ENCODE measurements at places on chromosomes 2 and 18.

GRCh38 chr2:121776361-121776760 lies 20.9 kb downstream of the TSN start:
- no peak for DNase-seq

- DNase-seq, result no peak
Measured at GRCh38 chr2:134078354-134078753, 175.5 kb upstream of the MGAT5 start.

DNA sequence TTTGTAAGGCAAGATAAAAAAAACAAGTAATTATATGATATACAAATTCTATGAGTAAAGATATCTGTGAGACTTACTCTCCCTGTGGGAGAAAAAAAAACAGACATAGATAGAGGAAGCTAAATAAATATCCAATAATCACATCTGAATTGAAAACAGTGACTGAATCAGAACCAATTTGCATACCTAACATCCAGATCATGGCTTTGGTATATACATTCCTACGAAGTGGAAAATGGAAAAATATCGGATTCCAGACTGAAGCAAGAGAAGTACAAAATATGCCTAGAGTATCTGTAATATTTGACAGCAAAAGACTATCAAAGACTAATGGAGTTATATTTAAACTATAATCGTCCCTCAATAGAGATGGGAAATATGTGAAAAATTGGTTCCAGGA lies 1108.1 kb upstream of the CHAC2 start:
- DNase-seq, result no peak

GRCh38 chr2:28395334-28396061 lies 2.8 kb downstream of the FOSL2 start:
- no peak for DNase-seq

GRCh38 chr2:120739438-120740090 lies 3.9 kb downstream of the GLI2 start:
- DNase-seq, result no peak

DNA sequence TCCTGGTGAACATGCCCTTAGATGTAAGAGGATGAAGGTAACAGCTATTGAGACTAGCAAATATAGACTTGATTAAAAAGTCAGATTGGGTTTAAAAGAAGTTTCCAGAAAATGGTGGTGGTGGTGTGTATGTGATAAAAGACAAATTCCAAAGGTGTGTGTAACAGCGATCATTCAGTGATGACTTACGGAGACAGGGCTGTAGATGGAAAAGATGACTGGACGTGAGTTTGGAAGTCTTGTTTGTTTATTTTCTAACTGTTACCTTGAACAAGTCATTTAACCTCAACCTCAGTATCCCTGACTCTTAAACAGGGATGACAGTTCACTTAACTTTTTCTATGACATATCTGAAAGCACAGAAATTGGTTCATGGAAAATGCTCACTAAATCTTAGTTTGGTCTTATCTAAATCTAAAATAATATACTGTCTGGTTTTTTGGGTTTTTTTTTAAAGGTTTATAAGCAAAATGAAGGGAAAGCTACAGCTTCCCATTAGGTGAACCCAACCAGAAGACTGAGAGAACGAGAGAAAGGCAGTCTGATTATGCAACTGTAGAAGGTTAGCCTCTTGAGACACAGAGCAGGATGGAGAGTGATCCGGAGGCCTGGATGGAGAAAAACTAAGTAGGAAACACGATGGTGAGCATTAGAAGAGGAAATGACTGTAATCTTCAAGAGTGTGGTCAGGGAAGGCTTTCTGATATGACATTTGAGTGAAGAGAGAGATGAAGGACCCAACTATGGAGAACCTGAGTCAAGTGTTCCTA lies 71.9 kb downstream of the TCF4 start:
- no peak for DNase-seq

DNA sequence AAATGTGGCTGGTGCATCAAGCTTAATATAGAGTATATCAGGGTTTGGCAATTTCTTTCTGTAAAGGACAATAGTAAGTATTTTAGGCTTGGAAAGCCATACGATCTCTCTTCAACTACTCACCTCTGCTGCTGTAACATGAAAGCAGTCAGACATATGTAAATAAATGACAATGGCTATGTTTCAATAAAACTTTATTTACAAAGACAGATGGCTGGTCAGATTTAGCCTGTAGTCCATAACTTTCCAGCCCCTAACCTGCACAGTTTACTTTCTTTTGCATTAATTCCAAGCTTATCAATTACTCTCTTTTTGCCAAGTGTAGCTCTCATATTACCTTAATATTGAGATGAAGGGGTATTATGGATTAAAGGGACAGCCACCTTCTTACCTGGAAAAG lies 83.1 kb downstream of the LRATD1 start:
- no peak for DNase-seq

DNA sequence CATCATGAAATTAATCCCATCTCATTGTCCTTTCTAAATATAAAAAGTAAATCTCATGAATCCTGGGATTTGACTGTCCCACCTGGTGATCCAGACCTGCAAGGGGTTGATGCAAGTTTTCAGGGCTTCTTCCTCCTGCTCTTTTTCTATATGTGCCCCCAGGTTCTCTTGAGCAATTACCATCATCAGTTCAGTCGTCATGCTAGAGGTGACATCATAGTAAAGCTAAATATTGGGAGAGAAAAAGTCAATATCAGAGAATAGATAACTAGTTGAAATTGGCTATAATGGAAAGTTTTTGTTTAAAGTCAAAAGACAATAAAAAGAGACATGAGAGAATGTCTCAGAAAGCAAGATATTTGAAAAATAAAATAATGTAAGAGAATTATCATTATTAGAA lies 8.3 kb downstream of the MDH1B start:
- DNase-seq, result no peak

DNA sequence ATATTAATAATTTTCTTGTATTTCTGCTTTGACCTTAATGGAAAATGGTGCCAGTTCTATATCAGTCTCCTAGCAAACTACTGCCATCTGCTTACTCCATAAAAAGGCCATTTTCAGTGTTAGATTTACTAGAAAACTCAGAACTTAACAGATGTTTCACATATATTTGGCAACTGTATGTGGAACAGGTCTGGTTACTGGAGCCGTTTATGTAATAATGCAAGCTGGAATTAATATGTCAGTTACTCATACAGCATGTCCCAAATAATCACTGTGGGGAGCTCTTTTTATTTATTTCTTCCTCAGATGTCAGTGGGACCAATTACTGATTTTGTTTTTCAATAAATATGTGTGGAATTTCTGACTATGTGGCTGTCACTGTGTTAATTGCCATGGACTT lies 1247.6 kb downstream of the CNTNAP5 start:
- no peak for DNase-seq

DNA sequence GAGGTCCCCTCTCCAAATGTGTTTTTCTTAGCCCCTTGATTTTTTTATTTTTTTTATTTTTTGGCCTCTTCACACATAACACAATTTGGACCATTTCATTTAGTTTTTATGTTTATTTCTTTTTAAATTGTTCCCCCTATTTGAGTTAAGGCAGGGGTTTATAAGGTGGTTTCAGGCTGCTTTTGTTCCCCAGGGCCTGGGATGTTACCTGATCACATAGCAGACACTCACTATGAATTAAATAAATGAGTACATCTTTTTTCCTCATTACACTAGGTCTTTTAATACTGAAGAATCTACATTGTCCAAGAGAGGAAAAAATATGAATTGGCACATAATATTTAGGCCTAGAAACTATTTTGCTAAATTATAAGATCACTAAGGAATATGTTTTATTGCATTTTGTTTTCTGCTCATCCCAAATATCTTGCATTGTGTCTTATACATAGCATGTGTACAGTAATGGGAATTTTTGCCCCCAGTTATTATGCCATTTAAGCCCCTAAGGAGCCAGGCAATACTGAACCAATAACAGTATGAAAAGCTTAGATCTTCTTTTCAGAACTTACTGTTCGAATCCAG lies 112.4 kb upstream of the MAPRE2 start:
- DNase-seq, result no peak

DNA sequence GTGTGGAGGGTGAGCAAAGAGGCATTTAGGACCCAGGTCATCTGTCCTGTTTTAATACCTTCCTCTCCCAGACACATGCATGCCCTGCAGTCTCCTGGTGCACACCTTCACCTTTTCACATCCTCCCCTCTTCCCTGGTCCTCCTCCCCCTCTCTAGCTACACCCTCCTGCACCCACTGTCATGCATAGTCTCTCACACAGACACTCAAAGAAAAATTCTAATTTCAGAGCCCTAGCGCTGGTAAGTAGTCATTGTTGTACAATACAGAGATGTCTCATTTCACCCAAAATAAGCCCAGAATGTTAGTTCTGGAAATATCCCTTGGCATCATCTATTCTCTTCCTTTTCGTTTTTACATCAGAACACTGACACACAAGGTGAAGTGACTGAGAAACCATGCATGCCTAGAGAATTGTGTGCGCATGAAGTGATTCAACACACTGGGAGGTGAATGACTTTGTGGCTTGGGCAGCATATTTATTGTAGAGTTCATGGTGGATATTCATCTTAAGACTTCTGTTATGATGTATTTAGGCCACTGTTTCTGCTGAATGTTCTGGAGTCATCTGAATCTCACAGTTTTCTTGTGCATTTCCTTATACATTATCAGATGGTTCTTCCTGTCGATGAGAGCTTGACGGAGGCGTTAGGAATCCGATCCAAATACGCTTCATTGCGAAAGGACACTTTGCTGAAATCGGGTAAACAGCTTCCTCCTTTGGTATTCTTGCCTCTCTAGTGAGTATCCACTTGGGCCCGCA lies 69.9 kb downstream of the COA5 start:
- DNase-seq, result no peak

- DNase-seq, result no peak
Measured at GRCh38 chr2:237645261-237645660, 17.9 kb downstream of the LRRFIP1 start.

GRCh38 chr2:233811732-233812131 lies 33.6 kb downstream of the MROH2A start:
- DNase-seq, result no peak

DNA sequence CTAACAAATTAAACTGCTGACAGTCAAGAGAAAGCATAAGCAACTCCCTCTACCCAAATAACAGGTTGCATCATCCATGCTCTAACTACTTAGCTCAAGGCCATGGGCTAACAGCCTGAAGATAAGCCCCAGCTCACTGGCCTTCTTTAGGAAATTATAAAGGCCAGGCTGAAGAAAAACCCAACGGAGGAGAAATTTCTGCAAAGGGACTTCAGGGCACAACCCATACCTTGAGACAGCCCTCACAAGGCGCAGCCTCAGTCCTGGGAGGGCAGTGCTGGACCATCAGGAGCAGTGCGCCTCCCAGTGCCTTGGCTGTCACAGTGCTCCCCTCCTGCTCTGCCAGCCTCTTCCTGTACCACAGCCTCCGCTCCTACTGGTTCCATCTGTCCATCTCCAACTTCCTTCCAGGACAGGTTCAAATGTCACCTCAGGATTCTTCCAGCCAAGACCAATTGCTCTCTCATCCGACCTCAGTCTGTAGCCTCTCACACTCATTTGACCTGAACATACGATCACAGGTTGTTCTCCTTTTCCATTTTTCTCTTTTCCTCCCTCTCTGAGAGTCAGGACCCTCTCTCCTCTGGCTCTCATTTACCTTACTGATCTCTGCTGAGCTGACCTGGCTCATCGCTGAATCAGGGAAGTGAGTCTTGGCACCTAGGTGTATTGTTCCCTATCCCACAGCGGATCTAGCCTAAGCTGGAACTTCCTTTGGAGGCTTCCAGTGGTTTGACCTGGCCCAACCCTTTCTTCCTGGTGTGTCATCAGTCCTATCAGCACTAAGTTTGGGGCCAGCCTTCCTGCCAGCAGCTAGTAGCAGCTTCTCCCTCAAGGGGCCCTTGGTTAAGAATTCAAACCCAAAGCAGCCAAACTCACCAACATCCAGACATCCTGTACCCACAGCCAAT lies 1.9 kb downstream of the MCFD2 start:
- no peak for DNase-seq

DNA sequence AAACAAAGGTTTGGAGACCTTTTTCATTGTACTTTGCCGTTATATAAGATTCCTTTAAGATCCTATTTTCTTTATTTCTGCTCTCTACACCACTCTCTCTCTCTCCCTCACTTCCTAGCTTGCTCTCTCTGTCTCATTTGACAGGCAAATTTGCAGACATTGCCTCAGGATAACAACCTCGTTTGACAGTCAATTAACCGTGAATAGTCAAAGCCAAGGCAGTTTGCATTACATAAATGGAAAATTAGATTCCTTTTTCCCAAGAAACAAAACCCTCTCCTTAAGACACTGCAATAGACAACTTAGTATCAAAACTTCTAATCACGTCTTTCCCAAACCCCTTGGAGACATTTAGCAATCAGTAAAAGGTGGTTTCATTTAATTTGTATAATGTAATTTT lies 7.4 kb downstream of the SKOR2 start:
- no peak for DNase-seq

DNA sequence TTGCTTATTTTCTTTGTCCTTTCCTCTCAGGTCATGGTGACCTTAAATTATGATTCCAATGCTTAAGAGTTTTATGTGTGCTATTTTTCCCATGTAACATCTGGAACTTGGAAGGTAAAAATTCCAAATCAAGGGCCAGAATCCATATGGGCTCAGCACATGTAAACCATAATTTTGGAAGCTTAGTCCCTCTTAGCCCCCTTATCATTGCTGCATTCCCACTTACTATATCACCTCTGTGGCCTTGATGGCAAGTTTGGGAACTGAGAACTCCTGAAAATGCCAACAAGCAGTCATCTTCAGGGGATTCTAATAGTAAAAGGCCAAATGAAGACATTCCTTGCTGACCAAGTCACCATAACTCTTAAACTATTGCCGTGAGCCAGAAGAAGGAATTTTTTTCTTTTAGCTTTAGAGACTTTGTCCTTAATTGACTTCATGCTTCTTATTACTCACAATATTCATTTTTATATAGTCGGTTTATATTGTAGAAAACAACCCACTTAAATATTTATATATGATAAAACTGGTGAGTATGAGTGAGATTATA lies 251.4 kb downstream of the SLC8A1 start:
- DNase-seq, result no peak

DNA sequence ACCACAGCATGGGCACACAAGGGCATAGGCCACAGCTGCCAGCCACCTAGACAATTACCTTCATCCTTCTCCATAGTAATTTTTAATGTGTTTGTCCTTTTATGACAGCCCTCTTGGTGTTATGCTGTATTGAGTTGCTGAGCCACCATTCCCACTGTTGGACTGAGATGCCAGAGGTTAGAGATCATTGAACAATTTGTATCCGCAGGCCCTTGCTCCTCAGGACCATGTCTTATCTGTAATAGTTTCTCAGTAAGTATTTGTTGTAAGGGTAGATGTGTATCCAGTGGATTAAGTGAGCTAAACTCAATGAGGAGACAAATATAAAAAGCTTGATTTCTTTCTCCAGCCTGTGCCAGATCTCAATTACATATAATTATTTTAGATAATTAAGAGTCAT lies 832.8 kb upstream of the ID2 start:
- DNase-seq, result no peak

GRCh38 chr18:39188278-39188677 lies 1622.7 kb upstream of the CELF4 start:
- DNase-seq, result no peak

- DNase-seq, result no peak
Measured at GRCh38 chr18:9810994-9811705, 74.6 kb upstream of the TXNDC2 start.

Measured in activated T-helper 1 cell treated with anti-CD3 and anti-CD28 coated beads, Interleukin-2, amount 50 U/mL, for 16 hours (primary cell).